Stimulated activated CD4-positive, alpha-beta T cell treated with anti-CD3 and anti-CD28 coated beads, Interleukin-15, amount 100 ng/mL, for 1 hour (primary cell): ENCODE measurements at places on chromosomes 12 and 14.
A peak's percentile ranks its signal among the peaks of the same experiment; 100 is the strongest.

- DNase-seq, result no peak
These were observed 181.9 kb downstream of the SLC6A15 start for GRCh38 chr12:84730561-84731162.

GRCh38 chr12:97375310-97375709 is 87.3 kb upstream of the RMST start:
- no peak for DNase-seq

DNA sequence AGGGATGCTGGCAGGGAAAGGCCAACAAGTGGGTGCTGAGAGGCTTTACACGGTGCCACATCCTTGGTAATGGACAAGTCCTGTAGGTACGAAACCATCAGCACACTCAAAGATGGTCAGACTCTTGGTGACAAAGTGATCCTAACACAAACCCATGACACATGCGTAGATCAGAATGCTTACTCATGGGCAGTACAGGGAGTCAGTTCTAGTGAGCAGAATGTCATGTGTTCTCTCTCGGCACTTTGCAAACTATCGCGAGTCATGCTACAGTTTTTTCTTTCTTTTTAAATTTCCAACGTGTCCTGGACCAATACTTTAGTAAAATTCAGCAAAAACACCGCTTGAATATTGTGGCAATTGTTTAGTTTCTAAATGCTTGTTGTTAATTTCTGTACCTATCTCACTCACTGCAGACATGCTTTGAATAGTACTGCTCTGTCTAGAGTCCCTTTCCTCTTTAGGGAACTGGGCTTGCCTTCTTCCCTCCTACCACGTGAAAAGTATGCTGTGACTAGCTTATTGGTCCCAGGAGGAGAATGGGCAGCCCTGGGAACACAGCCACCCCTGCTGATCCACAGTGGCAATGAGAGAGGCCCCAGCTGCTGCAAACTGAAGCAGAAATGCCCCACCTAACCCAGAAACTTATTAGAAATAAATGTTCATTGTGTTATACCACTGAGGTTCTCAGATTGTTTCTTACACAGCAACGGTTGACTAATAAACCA is 62.4 kb downstream of the UBR7 start:
- no peak for DNase-seq

GRCh38 chr12:97753332-97753731 is 290.7 kb downstream of the RMST start:
- DNase-seq, result no peak

- DNase-seq, result no peak
These were observed 13.5 kb downstream of the GPR84 start for GRCh38 chr12:54350743-54351142.

GRCh38 chr12:70661466-70662161 is 24.4 kb upstream of the PTPRB start:
- no peak for DNase-seq

DNA sequence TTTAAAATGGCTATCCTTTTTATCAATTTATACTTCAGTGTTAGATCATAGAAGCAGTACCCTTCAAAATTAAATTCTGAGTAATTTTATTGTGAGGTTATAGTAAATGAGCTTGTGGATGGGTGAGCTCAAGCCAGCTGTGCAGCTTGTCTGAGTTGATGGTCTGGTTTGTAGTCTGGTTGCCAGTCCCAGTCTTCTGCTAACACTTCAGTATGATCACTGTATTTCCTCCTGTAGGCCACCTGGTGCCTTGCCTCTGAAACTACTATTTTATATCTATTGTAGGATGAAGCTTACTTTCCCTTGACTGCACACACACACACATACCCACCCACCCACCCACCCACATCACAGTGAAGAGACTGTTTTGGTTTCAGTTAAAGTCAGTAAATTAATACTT is 496.4 kb downstream of the PCNX1 start:
- DNase-seq, result no peak

- DNase-seq, result no peak
These were observed at the start of gene TPH2 for GRCh38 chr12:71938728-71939385. TSS of gene TPH2 (plus strand) at chr12:71938845. CDS start at chr12:71938987, 142 bp downstream.

DNA sequence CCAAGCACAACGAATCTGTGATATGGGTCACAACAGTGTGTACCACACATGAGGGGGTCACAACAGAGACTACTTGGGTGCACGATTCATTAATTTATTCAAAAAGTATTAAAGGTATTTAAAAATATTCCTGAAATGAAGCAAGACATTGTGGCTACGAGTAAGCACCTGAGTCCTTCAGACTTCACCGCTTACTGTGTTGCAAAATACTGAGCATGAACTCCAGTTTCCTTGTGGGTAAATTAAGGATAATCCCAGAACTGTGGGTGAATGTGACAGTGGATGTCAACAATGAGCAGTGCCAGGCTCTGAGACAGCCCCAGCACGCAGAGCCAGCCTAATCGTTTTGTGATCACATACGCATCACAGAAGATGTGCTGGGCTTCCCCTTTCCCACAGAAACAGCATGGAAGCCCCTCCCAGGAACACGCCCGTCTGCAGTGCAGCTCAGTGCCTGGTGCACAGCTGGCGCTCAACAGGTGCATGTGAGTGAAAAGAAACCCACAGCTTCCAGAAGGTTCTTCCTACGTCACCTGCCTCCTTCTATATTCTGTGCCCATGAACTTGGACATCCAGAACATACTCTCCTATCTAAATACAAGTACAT is 29.1 kb downstream of the CDC42BPB start:
- no peak for DNase-seq

DNA sequence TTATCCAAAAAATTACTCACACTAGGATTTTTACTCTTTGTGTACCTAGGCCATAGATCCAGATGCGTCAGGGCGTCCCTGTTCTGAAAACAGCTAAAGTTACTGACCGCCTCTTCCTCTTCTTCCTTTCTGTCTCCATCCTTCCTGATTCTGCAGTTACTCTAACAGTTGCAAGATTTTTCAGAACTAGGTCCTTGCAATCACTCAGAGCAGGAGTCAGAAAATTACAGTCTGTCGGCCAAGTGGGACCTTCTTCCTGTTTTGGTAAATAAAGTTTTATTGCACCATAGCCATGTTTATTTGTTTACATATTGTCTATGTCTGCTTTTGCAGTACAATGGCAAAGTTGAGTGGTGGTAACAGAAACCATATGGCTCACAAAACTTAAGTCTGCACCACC is 25.6 kb upstream of the FGF6 start:
- no peak for DNase-seq

DNA sequence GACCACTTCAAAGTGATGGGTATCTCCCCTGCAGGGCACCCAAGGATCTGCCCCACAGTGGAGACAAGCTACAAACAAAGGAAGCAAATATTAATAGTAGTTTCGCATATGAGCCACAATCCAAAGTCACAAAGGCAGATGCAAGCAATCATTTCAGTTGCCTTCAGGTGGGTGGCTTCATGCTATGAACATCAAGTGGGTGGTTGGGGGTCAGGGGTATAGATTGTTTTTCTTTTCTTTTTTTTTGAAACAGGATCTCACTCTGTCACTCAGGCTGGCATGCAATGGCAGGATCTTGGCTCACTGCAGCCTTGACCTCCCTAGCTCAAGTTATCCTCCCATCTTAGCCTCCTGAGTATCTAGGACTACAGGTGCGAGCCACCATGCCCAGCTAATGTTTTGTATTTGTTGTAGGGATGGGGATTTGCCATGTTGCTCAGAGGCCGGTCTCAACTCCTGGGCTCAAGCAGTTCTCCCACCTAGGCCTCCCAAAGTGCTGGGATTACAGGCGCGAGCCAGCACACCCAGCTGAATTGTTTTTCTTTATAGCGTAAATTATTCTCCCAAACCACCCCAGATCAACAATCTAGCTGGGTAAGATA is 13.4 kb upstream of the NT5DC3 start:
- DNase-seq, result no peak

DNA sequence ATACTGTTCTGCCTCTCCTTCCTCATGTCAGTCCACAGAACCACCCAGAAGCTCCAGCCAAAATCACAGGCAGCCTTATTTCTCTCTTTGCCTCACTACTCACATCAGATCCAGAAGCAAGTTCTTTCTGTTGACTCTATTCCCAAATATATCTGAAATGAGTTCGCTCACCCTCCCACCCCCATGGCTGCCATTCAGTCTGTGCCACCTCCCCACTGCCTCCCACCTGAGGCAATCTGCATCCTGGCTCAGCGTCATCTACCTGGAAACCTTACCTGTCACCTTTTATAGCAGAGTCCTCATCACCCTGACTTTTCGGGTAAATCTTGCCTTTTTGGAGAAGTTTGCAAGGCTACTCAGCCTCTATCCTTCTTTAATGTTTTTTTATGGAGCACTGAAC is 501.8 kb downstream of the BCL11B start:
- no peak for DNase-seq

- no peak for DNase-seq
These were observed 32.9 kb downstream of the MEG3 start for GRCh38 chr14:100858838-100859220.

DNA sequence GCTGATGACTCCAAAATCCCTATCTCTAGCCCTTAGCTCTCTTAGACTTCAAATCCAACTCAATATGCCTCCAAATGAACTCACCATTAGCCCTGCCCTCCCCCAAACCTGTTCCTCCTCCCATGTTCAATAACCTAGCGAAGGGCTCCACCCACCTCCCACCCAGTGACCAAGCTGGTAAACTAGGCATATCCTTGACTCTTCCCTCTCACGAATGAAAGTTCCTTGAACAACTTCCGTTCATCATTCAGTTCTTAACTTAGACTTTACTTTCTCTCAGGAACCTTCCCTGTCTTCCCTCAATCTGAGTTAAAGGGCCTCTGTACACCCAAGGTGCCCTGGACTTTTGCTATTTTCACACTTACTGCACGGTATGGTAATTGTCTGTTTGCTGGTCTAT is 1.9 kb upstream of the KLHDC1 start:
- DNase-seq, result no peak

DNA sequence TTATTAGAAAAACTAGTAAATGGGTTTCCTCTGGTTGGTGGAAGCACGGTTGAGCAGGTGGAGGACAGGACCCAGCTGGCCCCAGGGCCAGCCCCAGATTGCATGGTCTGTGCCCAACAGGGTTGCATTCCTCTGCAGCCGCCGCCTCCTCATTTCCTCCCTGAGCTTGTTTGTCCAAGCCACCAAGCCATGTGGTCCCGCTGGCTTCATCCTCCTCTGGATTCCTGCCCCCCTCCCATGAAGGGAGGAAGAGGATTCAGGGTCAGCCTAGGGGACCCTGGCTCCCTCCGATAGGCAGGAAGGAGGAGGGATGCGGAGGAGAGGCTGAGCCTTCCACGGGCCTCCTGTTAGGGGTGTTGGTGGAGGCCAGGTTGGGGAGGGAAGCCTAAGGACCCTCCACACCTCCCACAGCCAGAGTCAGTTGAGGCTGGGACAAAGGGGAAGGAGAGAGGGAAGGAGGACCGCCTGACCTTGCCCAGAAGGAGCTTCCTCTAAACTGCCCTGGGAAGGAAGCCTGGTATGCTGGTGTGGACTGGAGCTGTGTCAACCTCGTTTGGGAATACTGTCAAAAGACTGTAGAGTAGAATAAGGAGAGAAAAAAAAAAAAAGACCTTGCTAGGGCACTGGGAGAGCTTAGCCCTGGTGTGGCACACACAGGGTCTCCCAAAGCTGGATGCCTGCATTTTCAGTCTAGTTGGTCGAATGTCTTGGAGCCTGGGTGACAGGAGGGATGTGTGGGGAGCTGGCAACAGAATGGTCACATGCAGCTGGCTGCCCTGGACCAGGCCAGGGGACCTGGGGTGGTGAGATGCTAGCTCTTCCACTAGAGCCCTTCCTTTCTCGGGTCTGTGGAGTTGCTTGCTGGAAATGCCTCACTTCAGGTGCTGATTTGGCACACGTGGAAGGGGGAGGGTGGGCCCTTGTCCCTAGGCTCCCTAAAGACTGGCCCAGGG is 42.4 kb downstream of the PLEKHG3 start:
- DNase-seq, result no peak

GRCh38 chr14:69705706-69706105 is 61.2 kb upstream of the SRSF5 start:
- DNase-seq, result no peak

DNA sequence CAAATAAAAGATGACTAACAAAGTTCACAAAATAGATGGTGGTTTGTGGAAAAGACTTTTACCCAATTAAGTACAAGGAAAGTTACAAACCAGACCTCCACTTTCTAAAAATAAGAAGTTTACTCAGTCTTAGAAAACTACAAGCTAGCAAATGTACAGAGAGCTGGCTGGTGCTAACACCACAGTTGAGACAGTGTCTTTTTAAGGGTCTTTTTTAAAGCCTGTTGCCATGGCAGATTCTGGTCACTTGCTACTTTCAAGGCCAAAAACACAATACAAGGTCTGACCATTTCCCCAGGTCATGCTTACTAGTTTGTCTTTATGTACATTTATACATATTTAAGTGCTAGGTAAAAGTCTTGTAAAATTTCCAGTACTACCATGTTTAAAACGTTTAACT is 2.4 kb downstream of the BTG1 start:
- no peak for DNase-seq

- DNase-seq, result peak; percentile 44
These were observed 21.1 kb downstream of the PRKCH start for GRCh38 chr14:61342486-61342885.

DNA sequence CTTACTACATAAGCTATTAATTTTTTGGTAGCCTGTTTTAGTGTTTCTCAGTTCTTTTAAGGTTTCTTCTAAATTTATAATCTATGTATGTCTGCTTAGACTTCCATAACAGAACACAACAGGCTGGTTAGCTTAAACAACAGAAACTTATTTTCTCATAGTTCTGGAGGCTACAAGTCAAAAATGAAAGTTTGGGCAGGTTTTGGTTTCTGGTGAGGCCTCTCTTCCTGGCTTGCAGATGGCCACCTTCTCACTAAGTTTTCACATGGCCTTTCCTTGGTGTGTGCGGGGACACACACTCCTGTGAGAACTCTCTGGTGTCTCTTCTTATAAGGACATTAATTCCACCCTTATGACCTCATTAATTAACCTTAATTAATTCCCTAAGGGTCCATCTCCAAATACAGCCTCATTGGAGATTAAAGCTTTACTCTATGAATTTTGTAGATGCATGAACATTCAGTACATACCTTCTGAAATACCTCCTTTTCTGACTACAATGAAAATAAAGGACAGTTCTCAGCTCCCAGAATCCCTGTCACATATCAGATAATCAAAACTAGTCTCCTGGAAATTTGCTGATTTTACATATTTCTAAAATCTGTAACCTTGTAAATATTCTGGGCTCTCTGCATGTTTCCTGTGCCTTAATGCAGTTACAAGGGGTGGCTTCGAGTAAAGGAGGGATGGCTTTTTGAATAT is 23.2 kb upstream of the BMAL2 start:
- DNase-seq, result no peak

DNA sequence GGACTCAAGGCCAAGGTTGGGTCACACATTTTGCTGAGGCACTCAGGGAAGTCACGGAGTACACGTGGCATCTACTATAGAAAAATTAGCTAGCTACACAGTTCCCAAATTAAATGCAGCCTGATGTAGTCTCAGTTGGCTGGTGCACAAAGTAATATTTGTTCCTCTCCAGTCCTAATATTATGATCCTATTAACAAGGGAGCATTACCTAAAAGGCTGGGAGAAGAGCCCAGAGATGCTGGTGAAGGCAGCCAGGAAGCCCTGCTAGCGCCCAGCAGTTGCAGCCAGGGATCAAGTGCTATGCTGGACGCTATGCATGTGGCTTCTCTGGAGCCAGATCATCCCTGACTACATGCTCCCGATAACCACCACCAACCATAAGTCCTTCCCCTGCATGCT is 88.0 kb upstream of the GSC start:
- DNase-seq, result no peak

- DNase-seq, result no peak
These were observed 82.6 kb downstream of the CCDC92 start for GRCh38 chr12:123889848-123890535.
